ENCODE measurements at places on chromosomes 2 and 18. TPM values are rescaled to one million over a fixed set of nuclear protein-coding genes. Genes with fewer than 3 reads are reported as not detected.

- DNase-seq = peak; percentile 53
Observed at GRCh38 chr2:218898109-218898878, 17.6 kb downstream of the WNT10A start.

DNA sequence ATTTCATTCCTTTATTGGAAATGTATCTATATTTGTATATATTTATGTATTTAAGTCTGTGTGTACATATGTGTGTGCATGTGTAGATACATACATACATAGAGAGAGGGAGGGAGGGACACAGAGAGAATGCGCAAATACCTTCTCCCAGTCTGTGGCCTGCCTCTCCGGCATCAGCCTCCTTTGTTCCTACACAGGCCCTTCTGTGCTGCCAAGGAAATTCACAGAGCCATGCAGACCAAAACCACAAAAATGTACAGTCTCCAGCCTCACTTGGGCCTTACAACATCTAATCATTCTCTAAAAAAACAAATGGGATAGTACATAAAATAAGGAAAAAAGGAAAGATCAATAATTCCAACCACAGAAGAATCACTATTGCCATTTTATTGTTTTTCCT is 8.8 kb upstream of the CRACDL start:
- peak; percentile 21 for DNase-seq

GRCh38 chr18:46013484-46014189 is 46.5 kb upstream of the EPG5 start:
- no peak for DNase-seq

DNA sequence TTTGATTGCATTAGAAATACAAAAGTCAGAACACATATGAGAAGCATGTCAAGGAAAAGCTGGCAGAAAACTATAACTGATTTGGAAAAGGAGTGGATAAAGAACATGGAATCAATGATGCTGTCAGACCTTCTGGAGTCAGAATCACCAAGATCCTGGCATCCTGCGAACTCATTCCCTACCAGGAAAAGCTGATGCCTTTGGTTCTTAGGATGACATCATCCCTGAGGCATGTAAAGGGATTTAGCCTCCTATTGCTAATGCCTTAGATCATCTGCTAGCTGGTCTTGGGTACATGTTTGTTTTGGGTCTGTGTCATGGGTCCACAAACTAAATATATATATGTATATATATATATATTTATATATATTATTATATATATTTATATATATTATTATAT is 680.7 kb downstream of the EPHA4 start:
- peak; percentile 67 for DNase-seq

GRCh38 chr2:188971432-188971861 is 2.7 kb upstream of the COL3A1 start:
- no peak for DNase-seq

DNA sequence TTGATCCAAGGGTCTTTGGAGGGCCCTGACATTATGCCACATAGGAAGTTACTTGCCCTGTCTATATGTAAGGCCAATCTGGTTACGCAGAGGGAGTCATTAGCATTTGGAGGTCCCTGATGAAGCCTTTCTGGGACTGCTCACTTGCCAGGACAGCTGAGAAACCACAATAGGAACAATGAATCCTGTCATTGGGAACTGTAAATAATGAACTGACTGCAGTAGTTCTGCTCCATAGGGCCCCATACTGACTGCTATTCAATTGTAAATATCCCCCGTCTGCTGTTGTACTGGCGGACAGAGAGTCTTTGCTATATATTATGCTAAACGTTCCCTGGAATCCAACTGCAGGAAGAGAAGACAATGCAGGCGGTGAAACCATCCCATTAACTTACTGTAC is 149.4 kb upstream of the DCC start:
- DNase-seq = no peak

- DNase-seq = no peak
Observed at GRCh38 chr2:58039170-58039611, 7.4 kb upstream of the VRK2 start.

- DNase-seq = peak; percentile 16
Observed at GRCh38 chr2:168457190-168457895, 1.3 kb downstream of the CERS6 start.

DNA sequence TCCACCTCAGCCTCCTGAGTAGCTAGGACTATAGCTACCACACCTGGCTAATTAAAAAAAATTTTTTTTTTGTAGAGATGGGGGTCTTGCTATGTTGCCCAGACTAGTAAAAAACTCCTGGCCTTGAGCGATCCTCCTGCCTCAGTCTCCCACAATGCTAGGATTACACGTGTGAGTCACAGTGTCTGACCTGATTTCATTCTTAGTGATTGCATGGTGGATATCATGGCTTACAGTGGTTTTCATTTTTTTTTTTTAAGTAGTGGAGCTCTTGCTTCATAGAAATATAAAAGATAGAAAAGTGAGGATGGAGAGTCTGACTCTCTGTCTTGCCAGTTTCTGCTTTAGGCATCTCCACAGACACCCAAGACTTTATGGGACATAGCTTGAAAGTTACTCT is 83.6 kb downstream of the CDC42EP3 start:
- no peak for DNase-seq

DNA sequence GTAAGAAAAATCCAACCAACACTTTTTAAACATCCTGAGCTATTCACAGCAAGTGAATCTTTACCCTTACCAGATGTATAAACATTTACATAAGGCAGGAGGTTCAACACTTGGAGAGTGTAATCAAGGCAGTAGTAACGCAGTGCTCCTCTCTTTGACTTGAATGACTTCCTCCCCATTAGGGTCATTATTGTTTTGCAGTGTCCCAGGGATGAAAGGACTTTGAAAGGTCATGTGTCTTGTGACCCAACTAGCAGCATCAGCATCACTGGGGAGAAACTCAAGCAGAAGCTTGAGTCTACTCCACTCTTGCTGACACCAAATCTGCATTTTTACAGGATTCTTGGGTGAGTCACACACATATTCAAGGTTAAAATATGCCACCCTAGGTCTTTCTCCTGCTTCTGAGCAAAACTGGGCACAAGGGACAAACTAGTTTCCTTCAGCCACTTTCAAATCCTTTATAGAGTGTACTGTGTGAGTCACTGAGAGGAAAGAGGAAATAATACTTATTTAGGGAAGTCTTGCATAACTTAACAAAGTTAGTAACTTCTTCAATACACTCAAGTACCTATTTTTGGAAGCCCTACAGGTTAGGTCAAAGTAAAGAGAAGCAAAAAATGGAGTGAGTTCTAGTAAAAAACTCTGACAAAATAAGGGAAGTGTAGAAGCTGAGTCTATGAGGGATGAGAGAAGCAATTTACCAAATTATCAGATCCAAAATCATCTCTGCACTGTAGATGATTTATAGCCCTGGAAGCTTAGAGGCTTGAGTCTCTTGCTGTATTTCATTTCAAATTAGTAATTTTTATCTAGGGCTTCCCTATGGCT is 51.0 kb upstream of the EML4 start:
- peak; percentile 59 for DNase-seq

- peak; percentile 70 for DNase-seq
Observed at GRCh38 chr2:246489-247144, 17.2 kb downstream of the SH3YL1 start.

DNA sequence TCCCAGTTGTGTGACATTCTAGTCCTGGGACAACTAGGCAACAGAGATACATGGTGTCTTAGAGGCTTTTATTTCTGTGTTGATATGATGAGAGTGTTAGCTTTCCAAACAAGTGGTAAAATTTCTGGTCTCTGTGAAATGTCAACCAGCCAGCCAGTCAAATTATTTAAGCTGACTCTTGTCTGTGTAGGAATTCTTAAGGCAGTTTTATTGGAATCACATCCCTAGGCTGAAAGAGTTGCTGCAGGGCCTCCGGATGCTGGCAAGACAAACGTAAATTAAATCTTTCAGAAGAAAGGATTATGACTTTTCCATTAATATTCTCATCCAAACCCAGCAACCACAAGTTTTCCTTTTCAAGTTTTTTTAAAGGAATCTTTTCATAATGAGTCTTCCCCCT is 44.6 kb downstream of the SERPINB7 start:
- DNase-seq = no peak

DNA sequence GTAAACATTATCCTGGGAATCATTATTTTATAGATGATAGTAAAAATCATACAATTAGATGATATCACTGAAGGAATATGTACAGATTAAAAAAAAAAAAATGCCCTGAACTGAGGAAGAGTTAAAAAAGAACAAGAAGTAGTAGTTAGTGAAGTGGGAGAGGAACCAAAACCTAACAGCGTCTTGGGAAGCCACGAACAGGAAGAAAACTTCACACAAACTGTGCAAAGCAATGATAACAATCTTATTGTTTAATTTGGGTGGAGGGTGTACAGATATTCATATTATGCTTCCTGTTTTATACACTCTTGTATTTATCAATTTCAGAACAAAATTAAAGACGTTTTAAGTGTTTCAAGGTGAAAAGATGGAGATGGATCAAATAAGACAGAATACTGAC is 3.5 kb downstream of the HEATR5B start:
- no peak for DNase-seq

DNA sequence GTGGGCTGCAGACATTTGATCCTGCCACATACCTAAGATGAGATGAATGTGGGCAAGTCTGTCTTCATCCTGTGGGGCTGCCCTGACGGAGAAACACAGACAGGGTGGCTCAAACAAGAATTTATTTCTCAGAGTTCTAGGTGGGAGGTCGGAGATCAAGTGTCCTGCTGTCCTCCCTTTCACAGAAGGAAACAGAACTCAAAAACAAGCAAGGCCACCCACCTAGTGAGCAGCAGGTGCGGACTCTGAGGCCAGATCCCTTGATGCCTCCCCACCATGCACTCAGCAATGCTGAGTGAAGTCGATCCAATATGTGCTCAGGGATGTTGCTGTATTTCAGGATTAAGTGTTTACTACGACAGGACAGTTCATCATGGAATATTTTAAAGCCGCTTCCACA is 63.0 kb upstream of the SNTG2 start:
- DNase-seq = no peak

DNA sequence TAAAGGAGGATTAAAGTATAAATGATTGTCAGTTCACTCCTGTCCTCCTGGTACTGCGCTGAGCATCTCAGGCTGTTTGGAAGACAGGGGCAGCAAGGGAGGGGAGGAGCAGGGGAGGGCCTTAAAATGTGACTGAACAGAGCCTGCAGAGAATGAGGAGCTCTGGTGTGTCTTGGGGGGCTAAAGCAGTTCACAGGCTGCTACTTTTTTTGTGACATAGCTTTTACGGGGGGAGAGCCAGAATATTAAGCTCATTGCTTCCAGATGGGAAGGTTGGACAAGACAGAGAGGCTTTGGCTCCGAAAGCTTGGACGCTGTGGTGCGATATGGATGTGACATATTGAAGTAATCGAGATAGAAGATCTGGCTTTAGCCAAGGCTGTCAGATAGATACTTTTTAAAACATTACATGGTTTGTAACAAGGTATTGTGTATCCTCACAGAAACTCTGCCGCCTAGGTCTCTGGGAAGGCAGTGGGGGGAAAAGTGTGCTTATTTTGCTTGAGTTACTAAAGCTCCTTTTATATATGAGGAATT is 40.5 kb downstream of the RDH14 start:
- DNase-seq = no peak

DNA sequence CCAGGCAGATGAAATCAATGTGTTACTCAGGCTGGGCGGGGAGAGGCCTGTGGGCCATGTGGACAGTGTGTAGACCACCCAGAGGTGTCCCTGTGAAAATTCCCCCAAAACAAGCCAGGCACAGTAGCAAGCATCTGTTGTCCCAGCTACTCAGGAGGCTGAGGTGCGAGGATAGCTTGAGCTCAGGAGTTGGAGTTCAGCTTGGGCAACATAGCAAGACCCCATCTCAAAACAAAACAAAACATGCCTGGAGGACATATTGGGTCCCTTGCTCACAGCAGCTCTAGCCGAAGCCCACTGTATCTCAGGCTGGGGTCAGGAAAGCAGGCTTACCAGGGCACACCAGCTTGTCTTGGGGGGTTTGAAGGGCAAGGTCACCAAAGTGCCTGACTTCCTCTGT is 4.3 kb upstream of the PTMA start:
- DNase-seq = no peak

GRCh38 chr2:5666798-5667197 is 25.4 kb upstream of the SOX11 start:
- DNase-seq = no peak

DNA sequence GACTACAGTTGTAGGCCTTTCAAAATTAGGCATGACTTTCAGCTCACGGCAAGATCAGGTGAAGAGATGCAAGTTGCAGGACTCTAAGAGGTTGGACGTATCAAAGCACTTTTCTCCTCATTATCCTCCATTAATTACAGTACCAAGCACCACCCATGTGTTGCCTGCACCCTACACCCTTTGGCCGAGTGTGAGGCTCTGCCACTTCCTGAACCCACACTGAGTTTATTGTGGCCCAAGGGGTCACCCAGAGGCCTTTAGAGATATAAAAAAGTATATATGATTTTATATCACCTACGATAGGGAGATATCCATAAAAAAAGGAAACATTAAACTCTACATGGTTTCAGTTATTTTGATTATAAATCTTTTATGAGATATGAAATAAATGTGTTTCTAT is 2.8 kb downstream of the UGT1A8 start:
- no peak for DNase-seq

DNA sequence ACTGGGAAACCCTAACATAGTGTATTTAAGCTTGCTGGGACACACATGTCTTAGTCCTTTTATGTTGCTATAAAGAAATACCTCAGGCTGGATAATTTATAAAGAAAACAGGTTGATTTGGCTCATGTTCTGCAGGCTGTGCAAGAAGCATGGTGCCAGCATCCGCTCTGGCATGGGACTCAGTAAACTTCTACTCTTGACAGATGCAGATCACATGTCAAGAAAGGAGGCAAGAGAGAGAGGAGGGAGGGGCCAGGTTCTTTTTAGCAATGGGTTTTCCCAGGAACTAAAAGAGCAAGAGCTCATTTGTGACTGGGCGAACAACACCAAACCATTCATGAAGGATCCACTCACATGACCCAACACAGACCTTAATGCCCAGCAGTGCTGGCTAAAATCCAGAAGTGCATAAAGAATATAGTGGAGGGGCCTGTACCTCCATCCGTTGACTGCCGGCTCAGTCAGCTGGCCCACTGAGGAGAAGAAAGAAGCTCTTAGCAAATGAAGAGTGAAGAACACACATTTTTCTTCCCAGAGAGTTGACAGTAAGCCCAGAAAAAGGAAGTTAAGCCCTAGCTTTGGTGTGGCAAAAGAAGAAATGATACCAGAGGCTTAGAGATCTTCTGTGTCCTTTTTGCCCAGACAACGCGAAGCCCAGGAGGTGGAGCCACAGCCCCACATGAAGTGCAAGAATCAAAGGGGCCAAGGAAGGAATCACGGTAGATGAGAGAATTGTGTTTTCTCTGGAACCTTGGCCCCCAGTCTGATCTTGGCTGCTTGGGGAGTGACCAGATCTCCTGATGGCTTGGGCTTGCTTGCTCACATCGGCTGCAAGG is 183.5 kb upstream of the FAM98A start:
- no peak for DNase-seq

The SCN7A gene
- total RNA-seq = not detected

The TDRD15 gene
- not detected for total RNA-seq

The SULT1C4 gene
- total RNA-seq = not detected

The ITPRIPL1 gene
- not detected for total RNA-seq

The LIMS4 gene
- total RNA-seq = 1.5 TPM

The OSR1 gene
- total RNA-seq = 1.3 TPM

The SCLY gene
- total RNA-seq = 40.1 TPM

The UPP2 gene
- total RNA-seq = not detected

The CFAP221 gene
- total RNA-seq = not detected

The SCYGR7 gene
- not detected for total RNA-seq

The SCG2 gene
- total RNA-seq = 0.84 TPM

The NT5DC4 gene
- total RNA-seq = not detected

The GKN1 gene
- not detected for total RNA-seq

The SF3B6 gene
- 180 TPM for total RNA-seq

The SLC4A5 gene
- 0.12 TPM for total RNA-seq
